Osteoblast (primary cell): ENCODE measurements at places on chromosomes 7 and 10. TPM values are rescaled to one million over a fixed set of nuclear protein-coding genes. Genes with fewer than 3 reads are reported as not detected.

Gene CLRN3
- total RNA-seq, result not detected in 2 replicates

Gene LMBR1
- 39.4 and 44.8 TPM in 2 replicates for total RNA-seq

Gene CREB3L2
- 26.5 and 28.6 TPM in 2 replicates for total RNA-seq

Gene TES
- 99.2 and 124 TPM in 2 replicates for total RNA-seq

Gene MGAM2
- total RNA-seq, result not detected in 2 replicates

Gene GRIFIN
- not detected in 2 replicates for total RNA-seq

Gene EN2
- total RNA-seq, result under 0.01 TPM in 1 of 2 replicates, not detected in the other

Gene OR6B1
- total RNA-seq, result not detected in 2 replicates

Gene PSAP
- total RNA-seq, result 1,248 and 1,391 TPM in 2 replicates

Gene DNAJC12
- total RNA-seq, result 4.0 and 6.2 TPM in 2 replicates

Gene KAZALD1
- 26.4 and 30.1 TPM in 2 replicates for total RNA-seq

Gene CLCN1
- total RNA-seq, result under 0.01 TPM in 2 replicates

Gene PSD
- 0.29 and 0.72 TPM in 2 replicates for total RNA-seq

- peak; percentile 98 for DNase-seq
- no peaks in the 10 kb centered on the region for H3K27me3 ChIP-seq
- no peak overlapping the region for H3K4me3 ChIP-seq
- H3K4me1 ChIP-seq, result no peaks in the 10 kb centered on the region
- H3K36me3 ChIP-seq, result peaks cover 16% of the 10 kb centered on the region
These were observed 10.9 kb downstream of the TECPR1 start for GRCh38 chr7:98240961-98241673.

- H3K36me3 ChIP-seq, result no peaks in the 10 kb centered on the region
- no peaks in the 10 kb centered on the region for H3K4me1 ChIP-seq
- no peak overlapping the region for H3K27ac ChIP-seq
- DNase-seq, result no peak
- H3K4me3 ChIP-seq, result no peak overlapping the region
- peaks cover 95% of the 10 kb centered on the region for H3K27me3 ChIP-seq
These were observed 1.4 kb downstream of the HECW1 start for GRCh38 chr7:43113622-43114457.

DNA sequence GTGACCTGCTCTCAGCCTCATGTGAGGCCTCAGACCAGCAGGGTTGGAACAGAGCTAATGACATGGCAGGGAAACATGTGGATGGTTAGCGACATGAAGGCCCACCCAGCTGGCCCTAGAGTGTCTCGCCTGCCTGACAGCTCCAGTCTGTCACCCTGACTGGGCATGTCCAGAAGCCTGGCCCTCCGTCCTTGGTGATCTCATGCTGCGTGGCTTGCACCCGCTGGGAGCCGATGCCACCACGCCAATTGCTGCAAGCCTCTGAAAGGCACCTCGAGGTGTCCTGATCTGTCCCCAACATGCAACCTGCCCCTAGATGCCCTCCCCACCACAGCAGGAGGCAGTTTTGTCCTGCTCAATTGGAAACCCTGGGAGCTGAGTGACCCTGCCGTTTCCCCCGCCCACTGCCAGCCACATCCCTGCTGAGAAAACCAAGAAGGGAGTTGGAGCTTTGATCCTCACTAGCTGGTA, 27.8 kb upstream of the RET start:
- H3K27me3 ChIP-seq, result no peaks in the 10 kb centered on the region
- H3K4me3 ChIP-seq, result no peak overlapping the region
- H3K27ac ChIP-seq, result no peak overlapping the region
- H3K36me3 ChIP-seq, result no peaks in the 10 kb centered on the region

GRCh38 chr10:115947104-115947503, 325.9 kb downstream of the GFRA1 start:
- peaks cover 62% of the 10 kb centered on the region for H3K4me1 ChIP-seq
- no peaks in the 10 kb centered on the region for H3K27me3 ChIP-seq
- no peak overlapping the region for H3K4me3 ChIP-seq
- no peak for DNase-seq

GRCh38 chr7:151642746-151643145, 123.1 kb upstream of the RHEB start:
- no peak overlapping the region for H3K27ac ChIP-seq
- no peaks in the 10 kb centered on the region for H3K27me3 ChIP-seq
- DNase-seq, result no peak
- H3K4me3 ChIP-seq, result no peak overlapping the region
- H3K36me3 ChIP-seq, result no peaks in the 10 kb centered on the region

GRCh38 chr7:84700563-84701370, 486.1 kb downstream of the SEMA3D start:
- no peaks in the 10 kb centered on the region for H3K27me3 ChIP-seq
- no peaks in the 10 kb centered on the region for H3K36me3 ChIP-seq
- H3K4me1 ChIP-seq, result peaks cover 45% of the 10 kb centered on the region

- H3K4me3 ChIP-seq, result no peak overlapping the region
- no peaks in the 10 kb centered on the region for H3K27me3 ChIP-seq
- DNase-seq, result no peak
- H3K4me1 ChIP-seq, result peaks cover 27% of the 10 kb centered on the region
- H3K27ac ChIP-seq, result no peak overlapping the region
These were observed 80.8 kb downstream of the CYP26A1 start for GRCh38 chr10:93154531-93154930.

- H3K4me1 ChIP-seq, result peaks cover 5% of the 10 kb centered on the region
- H3K36me3 ChIP-seq, result peaks cover 77% of the 10 kb centered on the region
- H3K27me3 ChIP-seq, result no peaks in the 10 kb centered on the region
- H3K4me3 ChIP-seq, result no peak overlapping the region
- no peak for DNase-seq
- H3K27ac ChIP-seq, result no peak overlapping the region
These were observed 24.3 kb downstream of the CALHM2 start for GRCh38 chr10:103427866-103428265.

- peaks cover 11% of the 10 kb centered on the region for H3K27me3 ChIP-seq
- H3K27ac ChIP-seq, result no peak overlapping the region
- H3K36me3 ChIP-seq, result no peaks in the 10 kb centered on the region
These were observed 30.4 kb upstream of the UCN3 start for GRCh38 chr10:5334196-5334880.

DNA sequence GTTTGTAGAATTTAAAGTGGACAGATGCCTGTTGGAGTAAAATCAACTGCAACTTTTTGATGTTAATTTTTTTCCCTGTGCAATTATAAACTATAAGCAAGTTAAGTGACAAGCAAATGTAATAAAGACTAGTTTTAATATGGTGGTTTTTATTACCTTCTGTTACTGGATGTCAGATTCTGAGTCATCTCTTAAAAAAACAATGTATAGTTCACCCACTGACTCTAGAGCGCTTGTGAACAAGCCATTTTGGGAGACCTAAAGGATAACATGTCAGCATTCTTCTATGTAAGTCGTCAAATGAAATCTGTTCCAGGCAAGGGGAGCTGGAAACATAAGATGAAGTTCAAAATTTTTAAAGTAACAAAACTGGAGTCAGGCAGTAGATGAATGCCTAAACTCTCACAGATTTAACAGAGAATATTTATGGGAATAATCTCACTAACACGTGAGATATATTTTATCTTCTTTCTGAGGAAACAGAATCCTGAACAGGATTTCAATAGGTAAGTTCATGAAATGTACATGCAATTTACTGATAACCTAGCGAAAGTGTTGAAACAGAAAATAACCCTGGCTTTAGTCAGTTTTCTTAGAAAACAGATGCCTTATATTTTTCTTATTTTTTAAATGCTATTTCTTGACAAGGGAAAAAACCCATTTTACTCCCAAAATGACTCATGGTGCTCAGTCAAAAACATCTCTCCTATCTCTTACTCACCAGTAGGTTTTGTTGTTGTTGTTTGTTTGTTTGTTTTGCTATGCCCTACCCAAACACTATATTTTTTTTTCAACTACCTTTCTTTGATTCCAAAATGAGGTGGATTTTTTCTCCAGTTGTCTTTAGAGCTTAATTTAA, 91.7 kb downstream of the SLC39A12 start:
- H3K36me3 ChIP-seq, result no peaks in the 10 kb centered on the region
- DNase-seq, result no peak
- H3K27me3 ChIP-seq, result no peaks in the 10 kb centered on the region
- H3K4me1 ChIP-seq, result peaks cover 24% of the 10 kb centered on the region
- H3K27ac ChIP-seq, result peak overlapping the region; percentile 55

DNA sequence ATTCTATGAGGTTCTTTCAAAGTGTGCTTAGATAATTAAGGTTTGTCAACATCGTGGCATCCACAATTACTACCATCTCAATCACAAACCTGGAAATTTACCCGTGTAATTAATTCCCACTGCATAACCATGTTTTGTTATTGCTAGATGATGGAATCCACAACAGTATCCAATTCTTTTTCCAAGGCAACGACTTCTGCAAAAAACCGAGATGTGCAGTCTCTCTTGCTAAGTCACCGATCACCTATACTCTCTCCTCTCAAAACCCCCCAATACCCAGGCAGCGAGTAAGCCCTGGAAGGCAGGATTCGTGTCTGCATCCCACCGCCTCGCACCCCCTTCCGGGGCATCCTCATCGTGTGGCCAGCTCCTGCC, 678 bp upstream of the EIF4H start:
- H3K27ac ChIP-seq, result peak overlapping the region; percentile 75
- H3K4me3 ChIP-seq, result peak overlapping the region; percentile 90
- H3K36me3 ChIP-seq, result peaks cover 16% of the 10 kb centered on the region
- peak; percentile 71 for DNase-seq
- peaks cover 37% of the 10 kb centered on the region for H3K4me1 ChIP-seq

GRCh38 chr7:38396852-38397251, 123.4 kb upstream of the TARP start:
- H3K36me3 ChIP-seq, result no peaks in the 10 kb centered on the region
- no peak overlapping the region for H3K4me3 ChIP-seq
- no peak for DNase-seq
- no peaks in the 10 kb centered on the region for H3K27me3 ChIP-seq

GRCh38 chr10:106311590-106311989, 852.9 kb downstream of the SORCS1 start:
- no peaks in the 10 kb centered on the region for H3K4me1 ChIP-seq
- H3K36me3 ChIP-seq, result no peaks in the 10 kb centered on the region
- H3K27ac ChIP-seq, result no peak overlapping the region

DNA sequence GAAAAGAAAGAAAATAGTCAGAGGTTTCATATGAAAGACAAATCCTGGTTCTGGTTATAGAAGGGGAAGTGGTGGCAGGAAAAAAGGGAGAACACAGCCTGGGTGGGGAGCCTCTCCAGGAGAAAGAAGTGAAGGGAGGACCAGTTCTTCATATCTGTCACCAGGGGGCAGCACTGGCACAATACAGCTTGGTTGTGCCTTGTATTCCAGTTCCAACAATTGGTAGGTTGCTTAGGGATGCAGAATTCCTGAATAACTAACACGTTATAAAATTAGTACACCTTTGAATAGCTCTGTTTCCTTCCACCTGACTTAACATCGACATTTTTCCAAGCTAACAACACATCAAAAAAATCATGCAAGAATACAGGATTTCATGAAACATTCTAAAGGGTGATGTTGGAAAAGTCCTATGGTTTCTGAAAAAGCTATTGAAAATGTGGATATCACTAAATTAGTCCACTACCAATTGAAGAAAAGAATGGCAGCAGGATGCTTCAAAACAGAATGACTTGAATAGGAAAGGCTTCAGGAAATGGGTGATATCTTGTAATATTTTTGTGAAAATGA, 52.9 kb downstream of the CYP26A1 start:
- no peaks in the 10 kb centered on the region for H3K36me3 ChIP-seq
- DNase-seq, result no peak
- no peaks in the 10 kb centered on the region for H3K4me1 ChIP-seq
- H3K27me3 ChIP-seq, result peaks cover 4% of the 10 kb centered on the region

GRCh38 chr10:30219971-30220751, 128.9 kb downstream of the MTPAP start:
- no peaks in the 10 kb centered on the region for H3K36me3 ChIP-seq
- peaks cover 23% of the 10 kb centered on the region for H3K4me1 ChIP-seq
- peak overlapping the region; percentile 58 for H3K27ac ChIP-seq
- peak; percentile 69 for DNase-seq

- no peaks in the 10 kb centered on the region for H3K36me3 ChIP-seq
- no peaks in the 10 kb centered on the region for H3K27me3 ChIP-seq
- no peak overlapping the region for H3K27ac ChIP-seq
- H3K4me1 ChIP-seq, result no peaks in the 10 kb centered on the region
These were observed 304.6 kb upstream of the NRG3 start for GRCh38 chr10:81570349-81570748.

DNA sequence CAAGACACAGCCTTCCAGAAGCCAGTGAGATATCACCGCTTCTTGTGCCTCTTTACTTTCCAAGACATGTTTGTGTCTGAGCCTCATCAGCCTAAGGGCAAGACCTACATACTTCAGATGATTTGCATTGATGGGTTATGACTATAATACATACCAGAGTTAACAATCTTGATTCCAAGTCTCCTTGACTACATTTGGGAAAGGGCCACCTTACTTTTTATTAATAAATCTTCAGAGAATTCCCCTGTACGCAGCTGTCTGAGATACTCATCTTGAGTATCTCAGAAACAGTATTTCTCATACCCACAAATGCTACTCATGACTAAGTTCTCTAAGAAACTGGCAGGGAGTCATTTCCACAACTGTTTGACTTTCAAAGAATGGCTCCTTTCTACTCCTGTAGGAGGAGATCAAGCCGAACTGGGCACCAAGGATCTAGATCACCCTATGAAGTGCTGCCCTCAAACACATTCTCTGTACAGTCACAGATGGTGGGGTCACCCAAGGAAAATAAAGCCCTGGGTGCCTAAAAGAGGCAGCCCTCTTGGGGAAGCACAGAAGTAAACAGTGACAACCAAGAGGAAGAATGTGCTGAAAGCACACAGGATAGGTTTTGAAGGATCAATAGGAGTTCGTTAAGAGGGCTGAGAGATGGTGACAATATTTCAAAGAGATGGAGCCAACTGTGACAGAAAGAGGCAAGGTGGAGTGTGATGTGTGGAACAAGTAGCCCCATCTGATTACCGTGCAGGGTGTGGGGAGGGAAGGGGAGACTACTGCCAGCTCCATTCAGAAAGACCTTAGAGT, 138.9 kb downstream of the JAZF1 start:
- no peaks in the 10 kb centered on the region for H3K27me3 ChIP-seq
- peak overlapping the region; percentile 15 for H3K4me3 ChIP-seq
- H3K4me1 ChIP-seq, result peaks cover 55% of the 10 kb centered on the region

GRCh38 chr7:134619627-134620331, 26.9 kb upstream of the BPGM start:
- H3K36me3 ChIP-seq, result no peaks in the 10 kb centered on the region
- H3K4me3 ChIP-seq, result peak overlapping the region; percentile 7
- DNase-seq, result peak; percentile 80
- peak overlapping the region; percentile 98 for H3K27ac ChIP-seq
- no peaks in the 10 kb centered on the region for H3K27me3 ChIP-seq
